ENCODE measurements at places on chromosomes 3 and 15.

GRCh38 chr3:158991146-158991705 lies 189.4 kb downstream of the MFSD1 start:
- DNase-seq = no peak

- no peak for DNase-seq
Measured at GRCh38 chr3:9901967-9902366, 681 bp upstream of the IL17RE start.

- peak; percentile 85 for DNase-seq
Measured at GRCh38 chr3:21654662-21655061, 96.3 kb downstream of the ZNF385D start.

DNA sequence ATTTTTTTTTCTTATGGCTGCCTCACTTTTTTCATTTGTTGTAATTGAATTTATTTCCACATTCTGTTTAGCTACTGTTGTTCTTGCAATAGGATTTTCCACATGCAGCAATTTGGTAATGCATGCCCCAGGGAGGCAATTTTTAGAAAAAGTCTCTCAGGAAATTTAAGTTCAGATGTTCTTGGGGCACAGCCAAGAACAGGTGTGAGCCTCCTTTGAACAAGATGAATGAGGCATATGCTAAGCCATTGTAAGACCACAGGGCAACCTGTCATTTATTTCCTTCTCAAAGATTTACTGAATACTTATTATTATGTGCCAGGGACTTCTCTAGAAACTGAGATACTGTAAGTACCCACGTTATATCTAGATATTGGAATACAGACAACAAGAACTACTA lies 549.5 kb downstream of the DIPK2A start:
- DNase-seq = no peak

All from fibroblast of upper back skin (primary cell).